CD8-positive, alpha-beta memory T cell (primary cell): ENCODE measurements at places on chromosomes 1 and 21. TPM values are rescaled to one million over a fixed set of nuclear protein-coding genes. Genes with fewer than 3 reads are reported as not detected.

CFHR5 gene
- not detected for total RNA-seq

IVL gene
- not detected for total RNA-seq

GRCh38 chr1:155962599-155963211, 15.6 kb downstream of the ARHGEF2 start:
- no peak overlapping the region for H3K27ac ChIP-seq
- no peak for DNase-seq
- H3K27me3 ChIP-seq, result no peaks in the 10 kb centered on the region
- peaks cover 23% of the 10 kb centered on the region for H3K4me1 ChIP-seq

- H3K27ac ChIP-seq, result no peak overlapping the region
- DNase-seq, result no peak
- peaks cover 11% of the 10 kb centered on the region for H3K4me1 ChIP-seq
- H3K4me3 ChIP-seq, result no peak overlapping the region
Measured at GRCh38 chr1:202648605-202649226, 61.5 kb downstream of the SYT2 start.

DNA sequence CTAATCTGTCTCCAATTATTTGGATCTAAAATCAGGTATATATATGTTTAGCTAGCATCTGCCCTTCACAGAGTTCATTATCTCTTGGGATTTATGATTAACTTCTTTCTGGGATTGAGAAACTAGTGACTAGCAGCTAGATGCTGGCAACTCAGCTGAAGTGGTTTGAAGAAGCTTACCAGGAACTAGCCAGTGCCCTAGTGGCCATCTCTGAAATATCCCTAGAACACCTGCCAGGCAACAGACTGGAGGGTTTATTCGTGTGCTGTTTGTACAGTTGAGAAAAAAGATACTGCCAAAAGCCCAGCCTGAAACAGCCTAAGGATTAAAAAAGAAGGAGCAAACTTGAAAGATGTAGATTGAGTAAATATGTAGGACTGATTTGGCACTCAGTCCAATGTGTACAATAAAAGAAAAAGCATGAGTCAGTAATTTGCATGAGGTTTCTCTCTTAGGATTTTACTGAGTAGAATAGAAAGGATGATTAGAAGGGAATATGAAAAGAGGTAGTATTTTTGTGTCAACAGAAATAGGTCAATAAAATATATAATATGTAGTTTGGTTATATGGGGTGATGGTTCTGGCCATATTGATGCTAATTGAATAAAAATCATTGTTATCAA, 1144.6 kb upstream of the ADGRL2 start:
- H3K4me3 ChIP-seq, result no peak overlapping the region
- no peak for DNase-seq
- no peaks in the 10 kb centered on the region for H3K36me3 ChIP-seq
- H3K27me3 ChIP-seq, result no peaks in the 10 kb centered on the region
- H3K4me1 ChIP-seq, result no peaks in the 10 kb centered on the region
- H3K27ac ChIP-seq, result no peak overlapping the region

DNA sequence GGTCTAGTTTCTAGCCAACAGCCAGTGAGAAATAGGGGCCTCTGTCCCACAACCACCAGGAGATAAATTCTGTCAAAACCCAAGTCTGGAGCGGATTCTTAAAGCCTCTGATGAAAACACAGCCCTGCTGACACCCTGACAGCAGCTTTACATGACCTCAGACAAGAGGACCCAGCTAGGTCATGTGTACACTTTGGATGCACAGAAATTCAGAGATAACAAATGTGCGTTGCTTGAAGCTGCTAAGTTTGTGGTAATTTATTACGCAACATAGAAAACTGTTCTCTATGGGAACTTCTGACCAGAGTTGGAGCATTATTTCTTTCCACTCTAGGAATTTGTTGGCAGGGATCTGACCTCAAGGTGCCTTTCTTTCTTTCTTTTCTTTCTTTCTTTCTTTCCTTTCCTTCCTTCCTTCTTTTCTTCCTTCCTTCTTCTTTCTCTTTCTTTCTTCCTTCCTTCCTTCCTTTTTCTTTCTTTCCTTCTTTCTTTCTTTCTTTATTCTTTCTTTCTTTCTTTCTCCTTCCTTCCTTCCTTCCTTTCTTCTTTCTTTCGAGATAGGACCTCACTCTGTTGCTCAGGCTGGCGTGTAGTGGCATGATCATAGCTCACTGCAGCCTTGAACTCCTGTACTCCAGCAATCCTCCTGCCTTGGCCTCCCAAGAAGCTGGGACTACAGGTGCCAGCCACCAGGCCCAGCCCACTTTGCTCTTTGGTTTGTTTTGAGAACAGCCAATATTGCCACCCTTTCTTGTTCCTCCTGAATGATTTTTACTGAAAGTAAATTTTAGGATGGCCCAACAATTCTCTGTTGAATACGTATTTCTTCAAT, 14.9 kb upstream of the HMGCS2 start:
- H3K27me3 ChIP-seq, result no peaks in the 10 kb centered on the region
- no peak overlapping the region for H3K27ac ChIP-seq
- H3K36me3 ChIP-seq, result no peaks in the 10 kb centered on the region
- no peak overlapping the region for H3K4me3 ChIP-seq
- no peaks in the 10 kb centered on the region for H3K4me1 ChIP-seq
- no peak for DNase-seq

GRCh38 chr1:45501505-45501859, 1.4 kb downstream of the MMACHC start:
- H3K4me1 ChIP-seq, result peaks cover 15% of the 10 kb centered on the region
- no peak overlapping the region for H3K27ac ChIP-seq
- peak overlapping the region; percentile 60 for H3K4me3 ChIP-seq
- DNase-seq, result no peak
- no peaks in the 10 kb centered on the region for H3K36me3 ChIP-seq

DNA sequence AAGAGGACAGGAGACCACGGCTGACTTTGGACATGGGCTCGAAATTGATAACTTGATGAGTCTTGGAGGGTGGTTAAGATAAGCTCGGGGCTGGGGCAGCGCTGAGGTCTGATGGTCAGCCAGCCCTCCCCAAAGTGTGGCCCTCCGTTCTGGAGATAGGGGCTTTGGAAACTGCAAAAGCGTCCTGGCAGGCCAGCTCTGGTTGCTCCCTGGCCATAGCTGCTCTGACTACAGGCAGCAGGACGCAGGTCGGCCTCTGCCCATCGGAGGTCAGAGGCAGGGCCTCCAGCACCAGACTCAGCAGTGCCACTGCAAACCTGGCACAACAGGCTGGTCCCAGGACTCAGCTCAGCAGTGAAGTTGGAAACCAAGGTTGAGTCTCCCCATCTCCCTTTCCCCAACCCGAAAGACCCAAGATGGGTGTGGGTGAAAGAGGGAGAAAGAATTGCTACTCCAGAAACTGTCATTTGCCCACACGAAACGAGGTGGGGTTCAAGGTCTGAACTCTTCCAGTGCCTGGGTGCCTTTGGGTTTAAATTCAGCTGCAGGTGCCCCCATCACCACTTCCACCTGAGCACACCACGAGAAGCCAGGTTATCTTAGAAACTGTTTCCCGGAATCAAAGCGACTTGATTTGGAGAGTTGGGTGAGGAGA, 4.8 kb downstream of the SIM2 start:
- peaks cover 29% of the 10 kb centered on the region for H3K4me1 ChIP-seq
- H3K27ac ChIP-seq, result no peak overlapping the region
- no peaks in the 10 kb centered on the region for H3K36me3 ChIP-seq
- H3K27me3 ChIP-seq, result peaks cover 61% of the 10 kb centered on the region
- no peak overlapping the region for H3K4me3 ChIP-seq
